ENCODE measurements at places on chromosomes 4 and X. TPM values are rescaled to one million over a fixed set of nuclear protein-coding genes. Genes with fewer than 3 reads are reported as not detected.

Gene RPL34
- 542 TPM for total RNA-seq

Gene PCDH7
- 92.5 TPM for total RNA-seq

Gene TFDP3
- total RNA-seq, result not detected

Gene LDB2
- 34.9 TPM for total RNA-seq

Gene PABPC4L
- total RNA-seq, result 3.7 TPM

Gene HPRT1
- 12.3 TPM for total RNA-seq

Gene CABS1
- not detected for total RNA-seq

Gene CHRDL1
- 24.4 TPM for total RNA-seq

Gene DUSP21
- total RNA-seq, result not detected

Gene ARHGEF38
- total RNA-seq, result 0.09 TPM

Gene TLR10
- total RNA-seq, result 1.2 TPM

Gene SAGE1
- not detected for total RNA-seq

Gene KLB
- total RNA-seq, result 0.27 TPM

Gene GPC3
- 13.8 TPM for total RNA-seq

Gene GAGE2A
- not detected for total RNA-seq

Gene ZGRF1
- 24.1 TPM for total RNA-seq

Gene CFAP47
- total RNA-seq, result 6.8 TPM

Gene KLHL13
- 48.6 TPM for total RNA-seq

Gene EXOC1L
- total RNA-seq, result not detected

Gene BGN
- 7.9 TPM for total RNA-seq

Gene SPANXB1
- total RNA-seq, result not detected

Gene GPR173
- total RNA-seq, result 21.7 TPM

Gene CCDC149
- total RNA-seq, result 15.1 TPM
